ENCODE measurements at places on chromosomes 6 and 20.

GRCh38 chr6:80939898-80940297 is 812.6 kb downstream of the TENT5A start:
- no peak for DNase-seq

GRCh38 chr6:53556986-53557715 is 12.2 kb upstream of the GCLC start:
- DNase-seq, result no peak

DNA sequence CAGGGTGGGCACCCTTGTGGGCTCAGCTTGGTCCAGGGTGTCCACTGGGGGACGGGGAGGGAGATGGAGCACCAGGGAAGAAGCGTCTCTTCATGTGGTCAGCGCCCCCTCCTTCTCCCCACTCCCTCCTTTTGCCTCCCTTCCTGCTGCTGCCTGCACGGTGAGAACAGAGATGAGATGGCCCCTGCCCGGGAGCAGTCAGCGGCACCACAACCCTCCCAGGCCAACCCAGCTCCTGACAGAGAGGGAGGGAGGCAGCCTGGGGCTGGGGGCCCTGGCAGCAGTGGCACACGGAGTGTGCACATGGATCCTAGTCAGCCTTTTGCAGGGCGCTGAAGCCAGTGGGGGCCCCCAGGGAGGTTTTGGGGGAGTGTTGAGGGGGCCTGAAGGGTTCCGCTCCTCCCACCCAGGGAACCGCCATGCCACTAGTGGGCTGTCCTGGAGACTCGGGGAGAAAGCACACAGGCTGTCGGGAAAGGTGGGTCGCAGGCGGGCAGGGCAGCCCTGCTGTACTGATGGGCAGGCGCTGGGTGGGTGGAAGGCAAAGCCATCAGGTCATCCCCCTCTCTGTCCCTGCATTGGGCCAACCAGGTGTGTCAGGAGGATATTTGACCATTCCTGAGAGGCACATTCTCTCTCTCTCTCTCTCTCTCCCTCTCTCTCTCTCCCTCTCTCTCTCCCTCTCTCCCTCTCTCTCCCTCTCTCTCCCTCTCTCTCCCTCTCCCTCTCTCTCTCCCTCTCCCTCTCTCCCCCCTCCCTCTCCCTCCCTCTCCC is 94.3 kb upstream of the BHLHE23 start:
- DNase-seq, result no peak

GRCh38 chr6:65075705-65076230 is 631.3 kb downstream of the EYS start:
- DNase-seq, result no peak

- no peak for DNase-seq
Observed at GRCh38 chr6:127207591-127208120, 59.0 kb upstream of the RNF146 start.

DNA sequence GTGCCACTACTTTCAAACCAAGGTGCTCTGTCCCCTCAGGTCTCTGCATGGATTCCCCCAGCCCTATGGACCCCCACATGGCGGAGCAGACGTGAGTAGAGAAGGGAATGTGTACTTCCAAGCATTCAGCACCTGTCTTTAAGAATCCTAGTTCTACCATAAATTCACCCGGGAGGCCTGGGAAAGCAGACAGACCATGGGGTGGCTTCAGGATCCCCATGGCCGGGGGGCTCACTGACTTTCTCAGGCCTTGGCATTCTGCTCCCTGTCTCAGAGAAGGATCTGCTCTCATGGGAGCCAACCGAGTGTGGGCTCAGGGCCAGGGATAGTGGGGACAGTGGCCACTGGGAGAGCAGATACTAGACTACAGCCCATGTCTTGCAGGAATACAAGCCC is 2.3 kb downstream of the CDC25B start:
- no peak for DNase-seq
